ENCODE measurements at places on chromosomes 12 and 14.

DNA sequence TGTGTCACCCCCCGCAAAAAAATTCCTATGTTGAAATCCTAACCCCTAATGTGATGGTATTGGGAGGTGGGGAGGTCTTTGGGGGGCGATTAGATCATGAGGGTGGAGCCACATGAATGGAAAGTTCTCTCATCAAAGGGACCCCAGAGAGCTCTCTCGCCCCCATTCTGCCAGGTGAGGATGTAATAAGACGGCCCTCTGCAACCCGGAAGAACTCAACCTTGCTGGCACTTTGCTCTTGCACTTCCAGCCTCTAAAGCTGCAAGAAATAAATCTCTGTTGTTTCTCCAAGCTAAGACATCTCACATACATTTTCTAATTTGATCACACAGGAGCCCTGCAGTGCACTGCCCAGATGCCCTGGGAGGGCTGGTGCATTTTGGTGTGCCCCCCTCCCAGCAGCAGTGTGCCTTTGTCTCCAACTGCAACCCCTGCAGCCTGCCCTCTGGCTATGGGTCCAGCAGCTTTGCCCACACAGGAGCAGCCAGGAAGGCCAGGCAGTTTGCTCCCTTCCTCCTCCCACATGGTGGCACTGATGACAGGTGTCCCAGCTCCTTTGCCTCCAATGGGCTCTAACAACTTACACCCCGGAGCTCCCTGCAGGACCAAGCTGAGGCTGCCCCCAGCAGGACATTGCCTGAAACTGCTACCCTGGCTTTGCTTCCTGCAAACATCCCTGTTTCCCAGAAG is 59.3 kb downstream of the C14orf132 start:
- DNase-seq = no peak

DNA sequence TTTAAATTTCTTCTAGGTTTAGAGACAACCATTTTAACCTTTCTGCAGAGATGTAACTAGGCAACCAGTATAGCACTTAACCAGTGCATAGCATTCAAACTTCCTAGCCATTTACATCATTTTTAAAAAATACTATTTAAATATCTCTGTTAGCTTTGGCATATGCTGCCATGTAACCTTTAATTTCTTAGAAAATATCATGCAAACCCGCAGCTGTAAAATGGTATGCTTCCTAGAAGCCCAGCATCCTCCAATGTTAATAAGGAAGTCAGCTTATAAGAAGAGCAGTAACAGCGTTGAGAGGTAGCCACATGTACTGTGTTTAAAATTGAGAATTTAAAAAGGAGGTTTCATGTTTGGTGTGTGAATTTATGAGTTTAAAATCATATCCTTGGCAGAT is 22.8 kb downstream of the GNG2 start:
- no peak for DNase-seq

GRCh38 chr12:3669594-3669993 is 83.3 kb downstream of the CRACR2A start:
- no peak for DNase-seq

GRCh38 chr14:92512807-92513203 is 776 bp upstream of the RIN3 start:
- no peak for DNase-seq

DNA sequence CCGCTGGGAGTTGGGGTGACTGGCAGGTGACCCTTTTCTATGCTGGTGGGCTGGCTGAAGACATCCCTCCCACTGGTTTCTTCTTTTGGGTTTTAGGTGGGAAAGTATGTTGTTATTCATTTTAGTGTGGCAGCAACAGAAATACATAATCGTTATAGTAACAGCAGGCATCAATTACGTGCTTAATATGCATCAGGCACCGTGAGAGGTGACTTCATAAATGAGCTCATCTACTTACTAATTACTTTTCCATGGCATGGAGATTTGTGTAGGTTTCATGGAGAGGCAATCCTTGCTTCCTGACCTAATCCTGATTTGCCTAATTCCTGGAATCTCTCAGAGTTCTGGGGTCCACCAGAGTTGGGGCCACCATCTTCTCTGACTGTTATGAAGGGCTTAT is 13.4 kb upstream of the CELA1 start:
- DNase-seq = no peak

DNA sequence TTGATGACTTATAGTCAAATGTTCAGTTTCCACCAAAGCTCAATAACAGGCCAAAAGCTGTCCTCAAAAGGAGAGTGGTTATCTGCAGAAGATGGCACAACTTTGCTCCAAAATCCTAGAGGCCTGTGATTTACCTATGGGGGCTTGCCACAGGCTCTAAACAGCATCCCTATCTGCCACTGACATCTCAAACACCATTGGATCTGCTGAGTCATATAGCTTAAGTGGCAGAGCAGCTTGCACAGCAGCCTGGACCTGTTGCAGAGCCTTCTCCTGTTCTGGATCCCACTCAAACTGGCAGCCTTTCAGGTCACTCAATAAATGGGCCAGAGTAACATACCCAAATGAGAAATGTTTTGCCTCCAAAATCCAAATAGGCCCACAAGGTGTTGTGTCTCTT is 60.6 kb upstream of the NAA30 start:
- DNase-seq = no peak

- no peak for DNase-seq
Observed at GRCh38 chr12:67045650-67046049, 223.5 kb upstream of the CAND1 start.

DNA sequence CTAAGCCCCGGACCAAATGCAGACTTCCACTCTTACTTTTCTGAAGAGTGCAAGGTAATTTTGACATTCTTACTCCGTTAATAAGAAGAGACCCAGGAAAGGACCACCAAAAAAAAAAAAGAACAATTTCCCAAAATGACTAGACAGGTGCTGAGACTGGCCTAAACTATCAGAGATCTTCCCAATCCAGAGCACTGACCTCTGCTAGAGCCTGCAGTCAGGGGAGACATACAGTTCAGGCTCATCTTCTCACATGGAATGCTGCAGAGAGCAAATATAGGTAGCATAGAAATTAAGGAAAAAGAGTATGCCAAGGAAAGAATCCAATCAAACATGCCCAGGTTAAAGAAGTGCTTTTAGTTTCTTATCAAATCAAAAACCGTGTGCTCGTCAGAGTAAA is 148.9 kb upstream of the SLCO1C1 start:
- DNase-seq = no peak

DNA sequence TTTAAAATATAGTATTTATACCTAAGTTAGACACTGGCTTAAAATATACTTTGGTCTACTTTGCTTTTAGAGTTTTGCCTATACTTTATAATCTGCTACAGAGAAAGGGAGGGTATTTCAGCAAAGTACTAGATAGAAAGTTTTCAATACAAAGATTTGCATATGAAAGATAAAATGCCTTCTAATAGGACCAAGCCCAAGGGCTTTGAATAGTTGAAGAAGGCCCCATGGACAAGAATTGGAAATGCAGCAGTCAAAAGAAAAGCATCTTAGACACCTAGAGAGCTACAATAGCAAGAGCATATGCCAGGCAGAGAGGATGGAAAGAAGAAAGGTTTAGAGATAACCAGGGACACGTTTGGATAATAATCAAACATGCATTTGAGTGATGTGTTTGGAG is 83.1 kb upstream of the DNM1L start:
- DNase-seq = no peak

DNA sequence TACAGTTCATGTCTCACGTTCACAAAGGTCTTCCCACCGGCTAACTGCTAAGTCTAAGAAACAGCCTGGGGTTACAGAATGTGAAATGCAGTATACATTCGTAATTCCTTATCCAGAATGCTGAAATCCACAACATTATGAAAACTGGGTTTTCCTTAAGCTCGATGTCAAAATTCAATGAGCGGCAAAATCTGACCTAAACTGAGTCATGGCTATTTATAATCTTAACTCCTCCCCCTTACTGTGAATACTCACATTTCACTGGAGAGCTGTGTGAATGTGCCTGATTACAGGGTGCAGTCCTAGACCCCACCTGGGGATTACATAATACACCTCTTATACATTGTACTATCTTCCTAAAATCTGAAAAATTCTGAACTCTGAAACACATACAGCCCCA is 35.3 kb downstream of the STX2 start:
- DNase-seq = no peak

DNA sequence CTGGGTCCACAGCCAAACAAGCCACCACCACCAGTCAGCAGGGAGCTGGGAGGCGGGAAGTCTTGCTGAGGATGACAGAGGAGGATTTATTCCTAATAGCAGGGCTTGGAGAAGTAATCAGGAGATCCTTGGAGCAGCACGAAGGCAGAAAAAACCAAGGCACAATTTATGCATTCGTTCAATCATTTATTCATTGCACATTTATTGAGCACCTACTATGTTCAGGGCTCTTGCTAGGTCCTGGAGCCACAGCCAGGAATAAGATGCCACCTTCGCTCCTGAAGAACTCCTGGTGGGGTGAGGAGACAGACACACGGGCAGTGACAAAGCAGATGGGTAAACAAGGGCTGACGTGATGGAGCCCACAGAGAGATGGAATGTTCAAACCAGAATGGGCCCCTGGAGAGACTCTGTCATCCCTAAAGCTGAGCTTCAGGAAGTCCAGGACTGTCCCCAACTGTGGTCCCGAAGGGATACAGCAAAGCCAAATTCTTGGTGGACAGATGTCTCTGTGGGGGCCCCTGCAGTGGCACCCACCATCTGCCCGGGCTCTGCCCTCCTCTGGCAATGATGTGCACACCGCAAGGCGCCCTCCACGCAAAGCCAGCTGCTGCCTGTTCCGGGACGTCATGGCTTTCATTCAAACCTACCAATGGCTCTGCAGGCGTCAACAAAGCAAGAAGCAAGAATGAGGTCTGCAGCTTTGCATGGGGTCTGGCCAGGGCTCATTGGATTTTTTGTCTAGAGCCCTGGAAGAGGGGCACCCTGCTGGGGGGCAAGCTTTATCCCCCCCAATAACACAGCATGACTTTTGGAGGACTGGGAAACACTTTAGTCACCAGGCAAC is 3.0 kb upstream of the TESC start:
- no peak for DNase-seq

DNA sequence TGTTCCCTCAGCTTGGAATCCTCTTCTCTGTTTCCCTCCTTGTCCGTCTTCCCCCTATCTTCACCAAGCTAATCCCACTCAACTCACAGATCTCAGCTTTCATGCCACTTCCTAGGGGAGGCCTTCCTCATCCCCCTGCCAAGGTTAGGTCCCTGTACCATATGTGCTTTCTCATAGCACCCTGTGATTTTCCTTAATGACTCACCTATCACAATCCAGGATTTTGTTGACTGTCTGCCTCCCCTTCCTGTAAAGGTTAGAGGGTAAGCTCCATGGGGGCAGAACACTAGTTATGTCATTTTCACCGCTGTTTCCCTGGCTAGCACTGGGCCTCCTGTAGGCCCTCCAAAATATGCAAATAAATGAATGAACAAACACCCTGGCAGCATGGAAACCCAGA is 57.6 kb downstream of the CRADD start:
- DNase-seq = no peak

DNA sequence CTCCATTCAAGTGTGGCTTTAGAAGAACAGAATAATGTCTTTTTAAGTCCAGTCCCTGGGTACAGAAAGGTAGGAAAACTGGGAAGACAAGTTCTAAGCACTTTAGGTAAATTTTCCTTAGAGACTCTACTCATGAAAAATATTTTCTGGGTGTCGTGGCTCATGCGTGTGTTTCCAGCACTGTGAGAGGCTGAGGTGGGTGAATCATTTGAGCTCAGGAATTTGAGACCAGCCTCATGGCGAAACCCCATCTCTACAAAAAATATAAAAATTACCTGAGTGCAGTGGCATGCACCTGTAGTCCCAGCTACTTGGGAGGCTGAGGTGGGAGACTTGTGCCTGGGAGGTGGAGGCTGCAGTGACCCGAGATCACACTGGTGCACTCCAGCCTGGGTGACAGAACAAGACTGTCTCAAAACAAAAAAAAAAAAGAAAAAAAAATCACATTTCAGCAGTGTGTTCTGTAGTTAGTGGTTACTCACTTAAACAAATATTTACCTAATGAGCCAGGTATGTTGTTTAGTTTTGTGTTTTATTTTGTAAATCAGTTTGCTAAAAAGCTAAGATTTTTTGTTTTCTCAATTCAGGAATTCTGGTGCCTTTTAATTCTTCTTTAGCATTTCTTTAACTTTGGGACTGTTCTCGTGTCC is 52.3 kb upstream of the RD3L start:
- no peak for DNase-seq

GRCh38 chr14:90495357-90496276 is 98.8 kb downstream of the CALM1 start:
- DNase-seq = no peak

- no peak for DNase-seq
Observed at GRCh38 chr14:56135001-56135400, 16.8 kb downstream of the PELI2 start.
